EL (cell line): ENCODE measurements at places on chromosomes 2 and 18.

GRCh38 chr2:45732436-45732835 lies 81.0 kb downstream of the PRKCE start:
- DNase-seq: no peak

DNA sequence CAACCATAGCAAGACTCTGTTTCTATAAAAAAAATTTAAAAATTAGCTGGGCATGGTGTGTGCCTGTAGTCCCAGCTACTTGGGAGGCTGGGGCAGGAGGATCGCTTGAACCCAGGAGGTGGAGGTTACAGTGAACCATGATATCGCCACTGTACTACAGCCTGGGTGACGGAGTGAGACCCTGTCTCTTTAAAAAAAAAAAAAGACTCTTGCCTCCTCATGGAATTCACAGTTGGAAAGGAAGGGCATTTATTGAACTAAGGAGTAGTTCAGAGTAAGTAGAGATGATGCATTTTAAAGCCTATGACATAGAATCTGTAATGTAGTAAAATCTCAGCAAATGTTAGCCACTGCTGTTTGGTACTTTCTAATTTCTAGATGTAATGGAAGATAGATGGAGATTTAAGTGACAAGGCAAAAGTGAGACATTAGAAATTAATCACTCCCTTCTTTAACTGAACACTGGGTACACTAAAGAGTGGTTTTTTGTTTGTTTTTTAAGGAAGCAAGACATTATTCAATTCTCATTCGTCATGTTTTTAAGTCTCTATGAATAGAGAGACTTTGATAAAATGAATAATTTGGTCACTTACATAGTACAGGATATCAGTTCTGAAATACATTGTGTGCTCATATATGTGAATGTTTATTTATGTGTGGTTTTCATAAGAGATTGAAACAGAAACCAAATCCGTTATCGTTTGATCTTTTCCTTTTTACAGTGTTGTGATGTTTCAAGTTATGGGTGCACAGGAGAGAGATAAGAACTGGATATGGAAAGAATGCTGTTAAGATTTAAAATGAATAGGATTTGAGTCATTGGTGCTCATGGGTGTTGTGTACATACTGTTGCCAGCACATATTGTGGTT lies 186.1 kb upstream of the STON1 start:
- peak; percentile 84 for DNase-seq

DNA sequence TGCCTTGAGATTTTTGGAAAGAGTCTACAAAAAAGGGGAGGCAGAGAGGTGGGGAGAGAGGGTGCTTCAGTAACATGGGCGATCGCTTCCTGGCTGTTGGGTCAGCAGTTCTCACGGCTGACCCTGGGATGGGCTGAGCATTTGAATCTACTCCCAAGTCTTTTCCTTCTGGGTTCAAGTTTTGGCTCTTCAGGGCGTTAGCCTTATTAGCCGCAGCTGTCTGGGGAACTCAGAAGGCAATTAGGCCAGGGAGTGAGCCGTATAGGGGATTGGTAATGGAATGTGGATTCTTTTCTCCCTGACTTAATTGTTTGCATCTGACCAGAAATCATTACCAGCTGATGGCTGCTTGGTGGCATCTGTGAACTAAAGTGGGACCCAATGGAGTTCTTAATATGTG lies 250.5 kb upstream of the SKOR2 start:
- no peak for DNase-seq

DNA sequence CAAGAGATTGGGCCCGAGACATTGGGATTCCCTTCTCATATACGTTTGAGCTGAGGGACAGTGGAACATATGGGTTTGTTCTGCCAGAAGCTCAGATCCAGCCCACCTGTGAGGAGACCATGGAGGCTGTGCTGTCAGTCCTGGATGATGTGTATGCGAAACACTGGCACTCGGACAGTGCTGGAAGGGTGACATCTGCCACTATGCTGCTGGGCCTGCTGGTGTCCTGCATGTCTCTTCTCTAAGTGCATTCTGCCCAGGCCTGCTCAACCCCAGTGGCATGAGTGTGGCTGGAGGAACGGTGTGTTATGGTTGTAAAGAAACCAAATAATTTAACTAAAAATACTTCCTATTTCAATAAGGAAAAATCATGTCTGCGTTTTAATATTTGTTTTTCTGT lies 29.9 kb downstream of the CPO start:
- no peak for DNase-seq

GRCh38 chr2:63488118-63488713 lies 100.1 kb downstream of the WDPCP start:
- peak; percentile 23 for DNase-seq

GRCh38 chr2:3754795-3755194 lies 51.4 kb downstream of the DCDC2C start:
- no peak for DNase-seq

DNA sequence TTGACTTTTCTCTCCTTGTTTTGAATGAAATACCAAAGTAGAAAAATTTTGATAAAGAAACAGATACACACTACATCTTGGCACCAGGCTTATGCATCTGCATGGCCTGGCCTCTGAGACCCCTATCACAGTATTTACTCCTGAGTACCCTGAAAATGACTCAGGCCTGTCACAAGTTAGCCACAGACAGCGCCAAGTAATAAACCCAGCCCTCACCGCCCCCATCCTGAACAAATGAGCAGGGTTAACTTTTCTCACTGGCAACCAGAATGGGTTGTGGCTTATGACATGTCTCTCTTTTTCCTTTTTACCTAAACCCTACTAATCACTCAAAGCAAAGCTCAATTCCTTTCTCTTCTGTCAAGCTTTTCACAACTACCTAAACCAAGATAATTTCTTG lies 35.3 kb downstream of the SPRED2 start:
- peak; percentile 19 for DNase-seq

DNA sequence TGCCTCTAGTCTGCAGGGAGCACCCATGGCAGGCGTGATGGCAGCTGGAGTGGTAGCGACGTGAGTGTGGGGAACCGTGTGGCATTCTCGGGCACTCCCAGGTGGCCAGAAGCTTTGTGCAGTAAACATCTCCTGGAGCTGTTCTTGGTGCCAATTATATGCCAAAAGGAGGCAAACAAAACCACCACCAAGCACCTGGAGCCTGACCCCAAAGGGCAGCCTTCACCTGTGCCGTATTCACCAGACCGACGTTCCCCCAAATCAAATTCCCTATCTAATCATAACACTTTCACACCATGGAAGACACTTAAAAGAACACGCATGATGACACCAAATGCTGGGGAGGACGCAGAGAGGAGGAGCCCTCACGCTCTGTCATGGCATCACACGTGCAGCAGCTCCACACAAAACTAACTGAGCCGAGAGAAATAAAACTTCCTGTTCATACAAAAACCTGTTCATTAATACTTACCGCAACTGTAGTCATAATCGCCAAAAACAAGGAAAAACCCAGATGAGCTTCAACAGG lies 123.6 kb downstream of the EIPR1 start:
- DNase-seq: no peak

GRCh38 chr2:216879727-216880508 lies 20.1 kb upstream of the TNP1 start:
- no peak for DNase-seq

DNA sequence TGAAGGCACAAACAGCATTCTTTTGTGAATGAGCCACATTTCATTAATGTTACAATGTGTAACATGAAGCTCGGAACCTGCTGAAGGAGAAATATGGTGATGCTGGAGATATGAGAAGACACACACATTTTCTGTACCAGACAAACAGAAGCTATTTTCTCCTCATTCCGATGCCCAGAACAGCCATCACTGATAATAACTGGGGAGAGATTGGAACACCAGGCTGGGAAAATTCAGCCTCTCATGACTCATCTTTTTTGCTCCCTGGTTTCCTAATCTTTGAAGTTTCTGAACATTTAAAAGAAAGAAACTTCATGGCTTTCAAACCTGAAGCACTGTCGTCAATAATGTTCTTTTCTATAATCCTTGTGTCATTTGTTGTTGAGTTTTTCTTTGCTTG lies 110.9 kb downstream of the LYPD6 start:
- DNase-seq: peak; percentile 13

DNA sequence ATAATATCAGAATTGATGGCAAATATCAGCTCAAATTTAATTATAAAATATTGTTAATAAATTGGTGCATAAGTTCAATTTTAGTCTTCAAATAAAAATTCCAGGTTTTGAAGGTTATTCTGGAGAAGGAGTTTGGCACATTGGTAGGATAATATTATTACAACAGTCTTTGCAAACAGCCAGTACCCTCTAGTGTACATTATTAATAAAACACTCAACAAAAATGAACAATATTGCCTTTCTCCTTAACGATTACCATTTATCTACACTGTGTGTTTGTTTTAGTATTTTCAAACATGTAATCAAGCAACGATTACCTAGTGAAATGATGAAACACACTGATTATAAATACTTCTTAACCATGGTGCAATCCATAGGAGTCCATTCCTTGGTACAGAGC lies 334.0 kb upstream of the FSIP2 start:
- no peak for DNase-seq

DNA sequence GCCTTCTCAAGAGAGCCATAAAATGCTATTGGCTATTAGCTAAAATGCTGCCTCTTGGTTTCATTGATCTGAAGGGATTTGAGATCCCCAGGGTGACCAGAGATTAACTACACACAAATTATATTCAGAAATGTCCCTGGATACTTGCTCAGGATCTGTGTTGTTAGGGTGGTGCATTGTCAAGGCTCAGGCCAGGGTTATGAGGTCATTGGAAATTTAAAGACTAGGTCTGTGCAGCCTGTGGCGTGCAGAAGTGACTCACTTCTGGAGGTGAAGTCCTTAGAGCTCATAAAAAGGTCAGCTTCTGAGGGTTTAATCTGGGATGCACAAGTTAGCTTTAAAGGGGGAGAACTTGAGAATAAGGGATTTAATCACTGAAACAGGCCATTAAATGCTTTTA lies 23.5 kb downstream of the LRRTM1 start:
- DNase-seq: no peak

DNA sequence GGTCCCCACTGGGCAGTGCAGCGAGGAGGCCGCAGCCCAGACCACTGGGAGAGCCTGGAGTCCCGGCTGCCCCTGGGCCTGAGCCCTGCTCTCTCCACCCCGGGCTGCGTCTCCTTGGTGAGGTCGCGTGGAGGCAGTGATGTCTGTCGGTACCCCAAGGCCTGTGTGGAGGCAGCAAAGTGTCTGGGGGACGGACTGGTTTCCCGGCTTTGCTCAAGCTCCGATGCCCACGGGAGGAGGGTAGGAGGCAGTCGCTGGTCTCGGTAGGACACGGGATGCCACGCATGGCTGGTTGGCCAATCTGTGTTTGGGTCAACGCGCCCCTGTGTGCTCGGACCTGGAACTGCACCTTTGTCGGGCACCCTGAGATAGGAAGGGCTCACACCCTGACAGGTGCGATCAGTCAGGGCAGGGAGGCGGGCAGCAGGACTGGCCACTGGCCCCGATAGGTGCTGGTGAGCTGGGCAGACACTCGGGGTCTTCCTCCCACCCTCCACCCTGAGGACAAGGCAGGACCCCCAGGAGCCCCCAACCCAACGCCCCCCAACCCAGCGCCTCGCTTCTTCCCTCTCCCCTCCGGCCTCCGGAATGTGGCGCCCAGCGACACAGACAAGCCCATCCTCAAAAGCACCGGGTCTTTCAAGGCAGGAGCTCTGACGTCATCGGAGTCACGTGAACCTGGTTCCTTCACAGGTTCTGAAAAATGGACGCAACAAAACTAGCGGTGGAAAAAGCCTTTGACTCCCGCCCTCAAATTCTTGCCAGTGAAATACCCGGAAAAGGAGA lies 288.6 kb downstream of the NDUFA10 start:
- no peak for DNase-seq

DNA sequence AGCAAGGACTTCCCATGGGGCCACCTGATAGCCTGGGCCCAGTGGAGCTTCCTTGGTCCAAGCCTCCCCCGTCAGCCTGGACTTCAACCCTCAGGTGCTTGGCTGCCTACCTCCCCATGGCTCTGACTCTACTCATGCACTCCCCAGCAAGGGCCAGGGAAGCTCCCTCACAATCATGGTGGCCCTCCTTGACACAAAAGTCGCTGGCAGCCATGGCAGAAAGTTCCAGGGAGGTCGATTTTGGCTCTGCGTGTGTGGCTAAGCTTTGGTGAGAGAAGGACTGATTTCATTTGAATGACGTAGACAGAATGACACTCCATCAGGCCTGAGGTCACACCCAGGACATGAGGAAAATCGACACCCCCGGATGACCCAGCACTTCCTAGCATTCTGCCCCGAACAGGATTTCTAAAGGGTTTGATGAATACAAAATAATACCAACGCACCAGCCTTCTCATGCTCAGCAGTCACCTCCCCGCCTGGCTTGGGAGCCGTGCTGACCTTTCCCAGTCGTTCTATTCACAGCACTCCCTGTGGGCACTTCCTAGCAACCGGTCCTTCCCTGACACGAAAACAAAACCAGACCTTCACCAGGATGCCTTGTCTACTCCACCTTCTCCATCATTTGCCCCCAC lies 52.7 kb downstream of the LBH start:
- no peak for DNase-seq

GRCh38 chr18:78914249-78914935 lies 65.2 kb upstream of the SALL3 start:
- DNase-seq: no peak

- DNase-seq: no peak
Measured at GRCh38 chr2:173462892-173463840, 108.5 kb downstream of the CDCA7 start.

- no peak for DNase-seq
Measured at GRCh38 chr2:9420495-9420894, 2.8 kb downstream of the ITGB1BP1 start.

DNA sequence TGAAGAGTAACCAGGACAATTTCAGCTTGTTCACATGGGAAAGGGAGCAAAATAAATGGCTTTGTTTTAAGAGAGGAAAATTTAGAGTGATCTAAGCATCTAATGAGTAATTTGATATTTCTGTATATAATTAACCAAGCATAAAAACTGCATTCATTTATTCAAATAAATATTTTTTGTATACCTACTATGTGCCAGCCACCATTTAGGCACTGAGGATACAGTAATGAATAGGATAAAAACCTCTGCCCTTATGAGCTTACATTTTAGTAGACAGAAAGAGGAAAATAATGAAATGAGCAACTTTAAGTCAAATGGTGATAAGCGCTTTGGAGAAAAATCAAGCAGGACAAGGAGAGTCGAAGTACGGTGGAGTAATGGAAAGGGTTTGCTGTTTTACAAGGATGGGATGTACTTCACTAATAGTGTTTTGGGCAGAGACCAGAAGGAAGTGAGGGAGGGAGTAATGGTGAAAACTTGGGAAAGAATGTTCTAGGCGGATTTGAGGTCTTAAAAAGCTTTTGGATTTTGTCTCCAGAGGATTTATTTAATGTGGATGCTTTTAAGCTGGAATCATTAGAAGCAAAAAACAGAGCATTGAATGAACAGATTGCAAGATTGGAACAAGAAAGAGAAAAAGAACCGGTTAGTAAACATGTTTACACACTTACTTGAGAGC lies 17.4 kb downstream of the NDC80 start:
- no peak for DNase-seq

DNA sequence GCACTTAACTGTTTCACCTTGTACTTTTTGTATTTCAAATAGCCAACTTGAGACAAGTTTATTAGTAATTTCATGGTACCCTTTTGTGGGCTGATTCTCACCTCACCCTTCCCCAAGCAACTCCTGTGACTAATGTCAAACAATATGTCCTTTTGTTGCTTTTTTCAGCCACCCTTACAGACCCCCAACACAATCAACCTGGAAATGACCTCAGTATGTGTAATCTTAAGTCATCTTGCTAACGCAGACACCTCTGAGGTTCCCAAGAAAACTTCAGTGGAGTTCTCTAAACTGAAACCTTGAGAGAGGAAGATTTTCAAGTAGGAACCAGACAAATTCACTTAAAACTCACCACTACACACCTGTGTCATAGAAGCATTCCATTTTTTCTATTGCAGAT lies 69.5 kb downstream of the KYNU start:
- DNase-seq: no peak

GRCh38 chr2:227238238-227239237 lies 74.1 kb downstream of the COL4A3 start:
- DNase-seq: peak; percentile 65
